ENCODE measurements at places on chromosomes 2 and 18.
A peak's percentile ranks its signal among the peaks of the same experiment; 100 is the strongest.

GRCh38 chr2:96535331-96535730, 1.2 kb upstream of the ARID5A start:
- DNase-seq, result no peak

GRCh38 chr2:98015671-98016070, 19.9 kb upstream of the TMEM131 start:
- no peak for DNase-seq

- DNase-seq, result no peak
These were observed 499.6 kb upstream of the RAB6C start for GRCh38 chr2:129479892-129480291.

- peak; percentile 88 for DNase-seq
These were observed 154.8 kb downstream of the TGIF1 start for GRCh38 chr18:3604498-3605408.

DNA sequence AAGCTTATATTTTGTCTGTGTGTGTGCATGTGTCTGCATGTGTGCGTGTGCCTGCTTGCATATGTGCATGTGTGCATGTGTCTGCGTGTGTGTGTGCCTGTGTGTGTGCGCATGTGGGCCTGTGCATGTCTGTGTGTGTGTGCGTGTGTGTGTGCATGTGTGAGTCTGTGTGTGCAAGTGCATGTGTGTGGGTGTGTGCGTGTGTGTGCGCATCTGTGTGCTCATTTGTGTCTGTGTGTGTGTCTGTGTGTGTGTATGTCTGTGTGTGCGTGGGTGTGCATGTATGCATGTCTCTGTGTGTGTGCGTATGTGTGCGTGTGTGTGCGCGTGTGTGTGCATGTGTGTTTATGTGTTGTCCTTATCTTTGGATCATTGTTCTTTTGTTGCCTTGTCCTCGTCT, 56.8 kb downstream of the DSC3 start:
- DNase-seq, result no peak

DNA sequence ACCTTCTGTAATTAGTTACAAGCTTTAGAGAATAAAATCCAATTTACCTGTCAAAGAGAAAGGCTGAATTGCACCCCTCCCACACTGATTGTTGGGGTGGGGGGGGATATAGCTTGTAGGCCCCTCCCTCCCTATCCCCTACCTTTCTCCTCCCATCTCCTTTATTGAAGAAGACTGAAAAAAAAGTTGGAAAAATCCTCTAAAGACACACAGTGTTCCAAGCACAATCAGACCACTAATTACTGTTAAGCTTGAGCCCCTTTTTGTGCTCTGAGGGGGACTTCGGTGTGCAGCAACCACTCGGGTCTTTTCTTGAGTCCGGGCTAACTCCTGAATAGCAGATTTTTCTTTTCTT, 43.0 kb upstream of the FZD5 start:
- DNase-seq, result no peak

DNA sequence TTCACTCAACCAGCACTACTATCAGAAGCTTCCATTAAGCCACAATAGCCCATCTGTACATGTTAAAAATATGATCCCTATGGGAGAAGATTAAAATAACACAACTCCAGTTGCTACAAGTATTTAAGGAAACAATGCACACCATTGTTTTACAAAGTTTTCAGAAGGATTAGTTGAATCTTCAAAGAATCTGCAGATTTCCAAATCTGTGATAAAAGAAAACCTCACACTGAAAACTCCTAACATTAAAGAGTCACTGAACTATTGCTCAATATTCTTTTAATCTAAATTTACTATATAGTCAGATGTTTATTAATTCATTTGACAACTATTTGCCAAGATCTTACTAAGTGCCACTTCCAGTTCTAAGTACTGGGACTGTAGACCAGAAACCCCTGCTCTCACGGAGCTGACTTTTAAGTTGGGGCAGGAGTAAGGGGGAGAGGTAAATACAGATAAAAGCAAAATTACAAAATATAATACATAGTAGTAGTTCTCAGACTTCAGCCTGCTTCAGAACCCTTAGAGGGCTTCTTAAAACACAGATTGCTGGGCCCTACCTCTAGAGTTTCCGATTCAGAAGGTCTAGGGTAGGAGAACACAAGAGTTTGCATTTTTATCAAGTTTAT, 94.4 kb downstream of the STK39 start:
- no peak for DNase-seq

Measured in erythroblast (primary cell).